ENCODE measurements at places on chromosomes 12 and 14. TPM values are rescaled to one million over a fixed set of nuclear protein-coding genes. Genes with fewer than 3 reads are reported as not detected.

Gene CYP27B1
- 12.9 TPM for total RNA-seq

Gene TAS2R8
- not detected for total RNA-seq

Gene DPY19L2
- 7.0 TPM for total RNA-seq

GRCh38 chr12:15988983-15989755 is 78.0 kb downstream of the DERA start:
- no peaks in the 10 kb centered on the region for H3K4me1 ChIP-seq
- H3K27ac ChIP-seq = no peak overlapping the region
- no peak overlapping the region for H3K4me3 ChIP-seq
- H3K36me3 ChIP-seq = no peaks in the 10 kb centered on the region

Gene CLEC7A
- total RNA-seq = not detected

Gene HAL
- 0.18 TPM for total RNA-seq

DNA sequence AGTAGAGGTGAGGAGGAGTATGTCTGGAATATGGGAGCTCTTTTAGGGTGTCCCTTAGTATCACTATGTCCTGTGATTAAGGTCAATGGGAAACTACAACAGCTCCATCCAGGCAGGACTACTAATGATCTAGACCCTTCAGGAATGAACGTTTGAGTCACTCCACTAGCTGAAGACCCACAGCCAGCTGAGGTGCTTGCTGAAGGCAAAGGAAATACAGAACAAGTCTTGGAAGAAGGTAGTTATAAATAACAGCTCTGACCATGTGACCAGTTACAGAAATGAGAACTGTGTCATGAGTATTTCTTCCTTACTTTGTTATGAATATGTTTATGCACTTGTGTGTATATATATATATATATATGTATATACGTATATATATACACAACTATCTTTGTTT is 40.5 kb upstream of the USP44 start:
- no peak for DNase-seq
- H3K27me3 ChIP-seq = no peaks in the 10 kb centered on the region
- no peaks in the 10 kb centered on the region for H3K4me1 ChIP-seq
- H3K27ac ChIP-seq = no peak overlapping the region

DNA sequence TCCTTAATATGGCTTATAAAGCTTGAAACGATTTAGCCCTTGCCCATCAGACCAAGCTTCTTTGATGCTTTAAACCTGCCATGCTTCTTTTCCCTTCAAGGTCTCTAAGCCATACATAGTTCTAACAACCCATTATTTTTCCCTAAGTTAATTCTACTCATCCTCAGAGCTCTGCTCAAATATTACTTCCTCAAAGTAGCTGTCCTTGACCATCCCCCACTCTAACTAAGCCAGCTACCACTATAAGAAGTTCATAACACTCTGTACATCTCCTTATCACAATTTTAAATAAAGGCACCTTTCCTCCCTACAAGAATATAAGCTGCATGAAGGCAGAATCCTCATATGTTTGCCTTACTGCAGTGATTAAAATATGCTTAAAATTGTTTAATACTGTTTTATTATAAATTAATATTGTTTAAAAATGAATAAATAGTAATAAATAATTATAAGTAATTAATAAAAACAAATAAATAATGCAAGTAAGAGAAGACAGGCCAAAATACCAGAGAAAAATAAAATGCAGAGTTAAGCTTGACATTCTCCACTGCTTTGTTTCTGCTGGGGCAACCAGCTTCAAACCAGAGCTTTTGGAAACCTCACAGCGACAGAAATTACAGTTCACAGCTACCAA is 76.8 kb downstream of the NUMB start:
- H3K4me1 ChIP-seq = no peaks in the 10 kb centered on the region
- H3K27me3 ChIP-seq = no peaks in the 10 kb centered on the region
- no peak for DNase-seq
- H3K27ac ChIP-seq = no peak overlapping the region

DNA sequence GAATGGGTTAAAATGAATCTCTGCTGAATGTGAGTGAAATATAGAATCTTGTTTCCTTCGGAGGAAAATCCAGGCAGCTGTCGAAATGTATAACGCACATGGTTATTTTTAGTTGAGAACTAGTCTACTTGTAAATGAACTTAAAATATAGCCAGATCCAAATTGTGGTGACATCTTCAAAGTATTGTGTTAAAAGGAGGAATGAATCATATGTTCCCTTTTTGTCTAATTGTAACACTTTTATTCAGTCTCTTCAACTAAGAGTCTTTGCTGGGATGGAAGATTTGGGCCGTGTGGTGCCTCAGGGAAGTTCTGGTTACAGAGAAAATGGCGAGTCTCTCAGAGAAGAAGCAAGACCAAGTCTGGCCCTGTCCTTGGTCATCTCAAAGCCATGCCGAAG is 82.5 kb downstream of the SLC4A8 start:
- no peaks in the 10 kb centered on the region for H3K4me1 ChIP-seq
- H3K36me3 ChIP-seq = no peaks in the 10 kb centered on the region
- DNase-seq = no peak

GRCh38 chr14:102314242-102315011 is 5.1 kb upstream of the ZNF839 start:
- peaks cover 19% of the 10 kb centered on the region for H3K4me1 ChIP-seq
- no peaks in the 10 kb centered on the region for H3K36me3 ChIP-seq
- H3K4me3 ChIP-seq = peak overlapping the region; percentile 37
- peak; percentile 78 for DNase-seq
- no peaks in the 10 kb centered on the region for H3K27me3 ChIP-seq

GRCh38 chr12:2959505-2960389 is 550 bp downstream of the TEAD4 start:
- peaks cover 37% of the 10 kb centered on the region for H3K36me3 ChIP-seq
- H3K27me3 ChIP-seq = no peaks in the 10 kb centered on the region
- peaks cover 53% of the 10 kb centered on the region for H3K4me1 ChIP-seq
- DNase-seq = peak; percentile 78
- H3K4me3 ChIP-seq = peak overlapping the region; percentile 96
- H3K27ac ChIP-seq = peak overlapping the region; percentile 98

DNA sequence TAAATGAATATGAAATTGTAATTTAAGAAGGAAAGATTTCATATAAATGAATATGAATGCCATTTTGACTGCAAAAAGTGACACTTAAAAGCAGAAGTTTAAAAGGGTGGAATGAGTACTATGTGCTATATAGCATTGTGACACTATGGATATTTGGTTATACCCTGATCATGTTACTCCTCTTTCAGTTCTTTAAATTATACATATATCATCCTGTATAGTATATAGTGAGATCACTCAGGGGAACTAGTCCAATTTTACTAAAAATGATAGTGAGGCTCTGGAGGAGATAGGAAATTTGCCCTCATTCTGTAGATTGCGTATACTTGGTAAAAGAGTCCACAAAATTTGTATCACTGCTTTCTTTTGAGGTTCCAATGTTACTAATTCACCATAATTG is 155.7 kb upstream of the BTG1 start:
- H3K27ac ChIP-seq = no peak overlapping the region
- no peak overlapping the region for H3K4me3 ChIP-seq
- H3K4me1 ChIP-seq = peaks cover 14% of the 10 kb centered on the region
- no peaks in the 10 kb centered on the region for H3K36me3 ChIP-seq
- DNase-seq = no peak

Gene BCL11B
- 2.6 TPM for total RNA-seq

- H3K4me3 ChIP-seq = no peak overlapping the region
- no peaks in the 10 kb centered on the region for H3K4me1 ChIP-seq
- no peaks in the 10 kb centered on the region for H3K27me3 ChIP-seq
Observed at GRCh38 chr12:115185506-115185905, 501.5 kb upstream of the TBX3 start.

DNA sequence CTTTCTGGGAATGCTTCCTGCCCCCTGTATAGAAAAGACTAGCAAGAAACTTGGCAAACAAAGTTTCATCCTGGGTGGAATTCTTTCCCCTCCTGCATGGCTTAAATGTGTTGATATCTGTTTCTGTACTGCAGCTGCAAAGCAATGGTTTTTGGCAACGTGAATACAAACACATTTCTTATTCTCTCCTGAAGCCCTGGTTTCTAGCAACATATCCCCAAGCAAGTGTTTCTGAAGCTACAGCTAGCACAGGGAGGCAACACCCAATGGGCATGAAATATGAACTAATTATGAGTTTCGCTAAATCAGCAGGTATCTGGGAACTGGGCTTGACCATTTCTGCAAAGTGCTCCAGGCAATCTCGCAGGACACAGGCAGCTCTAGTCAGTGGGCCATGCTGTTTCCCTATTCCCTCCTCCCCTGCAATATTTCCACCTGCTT is 392.3 kb upstream of the TMPO start:
- no peaks in the 10 kb centered on the region for H3K36me3 ChIP-seq
- no peak overlapping the region for H3K27ac ChIP-seq
- H3K27me3 ChIP-seq = no peaks in the 10 kb centered on the region
- H3K4me1 ChIP-seq = no peaks in the 10 kb centered on the region
- no peak overlapping the region for H3K4me3 ChIP-seq

DNA sequence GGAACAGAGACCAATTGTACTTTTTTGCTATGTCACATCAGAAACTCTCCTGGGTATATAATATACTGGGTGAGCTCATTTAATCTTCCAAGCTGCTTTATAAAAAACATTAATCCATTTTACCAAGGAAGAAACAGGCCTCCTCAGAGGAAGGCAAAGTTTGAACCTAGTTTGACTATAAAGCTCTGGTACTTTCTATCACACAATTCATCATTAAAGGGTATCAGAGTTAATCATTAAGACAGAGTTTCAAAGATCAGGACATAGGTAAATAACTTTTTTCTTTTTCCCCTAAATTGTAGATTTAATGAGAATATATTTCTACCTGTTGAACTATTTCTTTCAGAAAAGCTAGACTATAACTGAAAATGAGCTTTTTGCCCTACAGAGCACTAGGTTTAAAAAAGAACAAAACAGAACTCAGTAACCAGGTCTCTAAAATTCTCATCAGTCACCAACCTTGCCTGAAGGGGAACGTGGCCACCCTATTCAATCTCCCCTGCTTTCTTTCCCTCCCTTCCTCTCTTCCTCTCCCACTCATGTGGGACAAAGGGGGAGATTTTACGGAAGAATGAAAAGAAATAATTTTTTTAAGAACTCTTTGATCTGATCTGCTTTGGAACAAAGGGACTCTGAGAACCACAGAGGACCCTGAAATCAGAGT is 18.6 kb downstream of the FBXO21 start:
- H3K27ac ChIP-seq = no peak overlapping the region
- H3K27me3 ChIP-seq = no peaks in the 10 kb centered on the region
- no peak for DNase-seq

Gene KCNH3
- total RNA-seq = 0.08 TPM

Gene CFAP54
- not detected for total RNA-seq

GRCh38 chr14:52835122-52835903 is 43.9 kb upstream of the GNPNAT1 start:
- H3K36me3 ChIP-seq = no peaks in the 10 kb centered on the region
- peaks cover 23% of the 10 kb centered on the region for H3K4me1 ChIP-seq
- DNase-seq = peak; percentile 62

- H3K4me1 ChIP-seq = no peaks in the 10 kb centered on the region
- no peaks in the 10 kb centered on the region for H3K27me3 ChIP-seq
- H3K36me3 ChIP-seq = no peaks in the 10 kb centered on the region
- H3K27ac ChIP-seq = no peak overlapping the region
Observed at GRCh38 chr12:127052511-127053232, 1214.3 kb upstream of the TMEM132C start.

- no peaks in the 10 kb centered on the region for H3K36me3 ChIP-seq
- no peak overlapping the region for H3K27ac ChIP-seq
- peaks cover 10% of the 10 kb centered on the region for H3K4me1 ChIP-seq
- no peak overlapping the region for H3K4me3 ChIP-seq
Observed at GRCh38 chr12:66072566-66072965, 58.0 kb downstream of the LLPH start.

Gene AQP6
- not detected for total RNA-seq

DNA sequence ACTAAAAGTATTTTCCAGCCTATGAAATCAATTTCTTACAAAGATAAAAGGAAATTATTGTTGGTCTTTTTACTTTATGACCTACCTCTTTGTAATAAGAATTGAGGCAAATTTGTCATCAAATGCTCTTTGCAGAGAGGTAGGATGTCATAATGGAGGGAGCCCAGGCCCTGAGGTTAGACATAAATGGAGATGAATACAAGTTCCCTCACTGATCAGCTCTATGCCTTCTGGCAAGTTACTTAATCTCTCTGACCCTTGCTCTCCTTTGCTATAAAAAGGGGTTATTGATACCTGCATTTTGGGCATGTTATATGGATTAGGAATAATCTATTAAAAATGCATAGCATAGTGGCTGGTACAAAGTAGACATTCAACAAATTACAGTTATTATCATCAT is 146.9 kb upstream of the KRR1 start:
- H3K27ac ChIP-seq = peak overlapping the region; percentile 69
- H3K4me1 ChIP-seq = peaks cover 66% of the 10 kb centered on the region
- no peak for DNase-seq

DNA sequence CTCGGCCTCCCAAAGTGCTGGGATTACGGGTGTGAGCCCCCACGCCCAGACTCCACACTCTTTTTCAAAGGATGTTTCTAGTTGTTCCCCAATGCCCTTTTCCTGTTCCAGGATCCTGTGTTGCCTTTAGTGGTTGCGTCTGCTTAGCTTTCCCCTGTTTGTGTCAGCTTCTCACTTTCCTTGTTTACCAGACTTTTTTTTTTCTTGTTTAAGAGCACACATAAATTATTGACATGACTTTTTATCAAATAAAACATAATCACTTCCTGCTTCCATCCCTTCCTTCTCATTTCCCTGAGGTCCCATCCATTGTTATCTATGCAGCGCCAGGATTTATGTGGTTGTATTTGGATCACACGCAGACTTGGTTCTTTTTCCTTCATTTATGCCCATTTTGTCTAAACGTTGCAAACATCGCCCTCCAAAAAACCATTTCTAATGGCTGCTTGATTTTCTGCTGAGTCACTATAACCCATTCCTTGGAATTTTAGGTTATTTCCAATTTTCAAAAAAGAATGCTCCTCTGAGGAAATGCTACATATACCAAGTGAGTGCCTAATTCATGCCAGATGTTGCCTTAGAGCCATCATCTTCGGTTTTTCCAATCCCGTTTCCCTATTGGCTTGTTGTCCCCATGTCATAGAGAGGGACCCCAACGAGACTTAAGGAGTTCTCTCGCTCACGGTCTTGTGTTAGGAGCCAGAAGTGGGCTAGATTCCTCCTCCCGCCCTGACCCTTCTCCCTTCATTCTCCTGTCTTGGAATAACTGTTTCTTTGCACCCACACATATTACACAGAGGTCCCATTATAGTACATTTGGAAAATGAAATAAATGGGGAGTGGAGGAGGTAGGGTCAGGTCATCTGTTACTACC is 13.5 kb upstream of the CYP46A1 start:
- H3K36me3 ChIP-seq = no peaks in the 10 kb centered on the region
- no peak overlapping the region for H3K4me3 ChIP-seq
- no peaks in the 10 kb centered on the region for H3K27me3 ChIP-seq
- DNase-seq = no peak
- H3K4me1 ChIP-seq = peaks cover 6% of the 10 kb centered on the region

Data from SJSA1 (cell line).